ENCODE measurements at places on chromosomes 4 and X.

DNA sequence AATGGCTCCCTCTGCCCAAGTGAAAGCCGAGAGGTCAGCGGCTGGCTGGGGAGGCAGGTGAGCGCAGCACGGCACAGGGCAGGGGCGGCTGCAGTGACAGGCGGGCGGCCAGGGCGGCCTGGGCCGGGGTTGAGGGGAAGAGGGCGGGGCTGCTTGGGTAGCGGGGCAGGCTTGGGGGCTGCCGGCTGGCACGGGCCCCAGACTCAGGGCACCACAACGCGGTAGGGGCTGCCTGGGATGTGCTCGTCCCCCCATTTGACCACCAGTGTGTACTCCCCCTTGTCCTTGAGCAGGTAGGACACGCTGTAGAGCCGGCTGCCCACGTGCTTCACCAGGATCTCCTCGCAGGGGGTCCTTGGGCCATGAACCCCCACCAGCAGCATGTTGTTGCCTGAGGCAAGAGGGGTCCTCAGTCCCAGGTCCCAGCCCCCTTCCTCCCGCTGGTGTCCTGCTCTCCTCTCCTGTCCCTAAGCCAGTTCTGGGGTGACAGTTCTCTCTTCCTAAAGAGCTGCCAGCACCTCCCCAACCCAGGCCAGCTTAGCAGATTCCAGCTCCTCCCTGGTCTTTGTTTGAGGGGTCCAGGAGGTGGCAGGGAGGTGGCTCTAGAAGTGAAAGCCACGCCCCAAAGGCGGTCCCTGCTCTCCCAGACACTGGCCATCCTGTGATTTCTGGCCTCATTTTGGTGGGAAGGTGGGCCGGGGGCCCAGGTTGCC lies 25.6 kb downstream of the FLNA start:
- no peak for DNase-seq

DNA sequence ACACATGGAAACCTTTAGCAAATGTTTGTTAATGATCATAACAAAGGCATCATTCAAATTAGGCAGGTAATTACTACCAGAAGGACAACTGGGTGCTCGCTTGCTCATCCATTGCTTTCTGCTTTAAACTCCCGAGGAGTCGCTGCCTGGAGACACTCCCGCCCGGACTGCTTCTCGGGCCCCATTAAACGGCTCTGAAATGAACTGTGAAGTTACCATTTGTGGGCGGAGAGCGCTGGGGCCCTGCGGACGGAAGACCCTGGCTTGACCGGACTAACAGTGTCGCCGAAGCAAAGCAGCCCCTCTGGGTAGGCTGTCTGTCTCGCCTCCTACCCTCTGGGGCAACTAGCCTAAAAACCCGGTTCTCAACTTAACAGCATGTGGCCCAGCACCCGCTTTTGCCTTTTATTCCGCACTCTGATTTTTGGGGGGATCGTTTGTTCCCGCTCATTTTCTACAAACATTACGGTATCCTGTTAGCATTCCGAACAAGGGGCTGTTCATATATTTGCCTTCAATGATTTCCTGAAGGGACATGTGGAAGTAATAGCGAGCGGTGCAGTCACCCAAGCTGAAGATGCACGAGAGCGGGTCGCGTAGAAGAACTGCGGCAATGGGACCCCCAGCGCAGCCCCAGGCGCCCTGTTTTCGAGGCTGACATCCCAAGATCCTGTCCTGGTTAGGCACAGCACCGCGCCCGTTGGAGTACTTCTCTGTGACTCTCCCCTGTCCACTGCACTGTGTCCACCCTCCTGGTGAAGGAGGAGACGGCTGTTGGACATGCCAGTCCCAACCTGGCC lies 1.6 kb upstream of the PDGFRA start:
- DNase-seq: no peak

DNA sequence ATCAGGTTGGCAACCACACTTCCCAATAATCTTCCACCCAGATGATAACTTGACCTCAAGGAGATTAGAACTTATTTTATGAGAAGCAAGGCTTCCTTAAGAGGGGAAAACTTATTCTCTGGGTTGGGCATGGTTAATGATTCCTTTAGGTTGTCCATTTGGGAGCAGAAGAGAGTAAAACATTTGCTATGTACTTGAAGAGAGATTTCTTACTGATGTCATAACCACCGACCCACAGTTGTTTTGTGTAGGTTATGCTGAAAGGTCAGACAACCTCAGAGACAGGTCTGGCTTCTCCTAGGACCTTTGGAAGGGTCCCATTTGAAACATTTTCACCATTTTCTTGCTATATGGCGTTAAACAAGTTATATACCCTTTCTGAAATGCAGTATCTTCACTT lies 56.1 kb downstream of the FAM114A1 start:
- DNase-seq: no peak

DNA sequence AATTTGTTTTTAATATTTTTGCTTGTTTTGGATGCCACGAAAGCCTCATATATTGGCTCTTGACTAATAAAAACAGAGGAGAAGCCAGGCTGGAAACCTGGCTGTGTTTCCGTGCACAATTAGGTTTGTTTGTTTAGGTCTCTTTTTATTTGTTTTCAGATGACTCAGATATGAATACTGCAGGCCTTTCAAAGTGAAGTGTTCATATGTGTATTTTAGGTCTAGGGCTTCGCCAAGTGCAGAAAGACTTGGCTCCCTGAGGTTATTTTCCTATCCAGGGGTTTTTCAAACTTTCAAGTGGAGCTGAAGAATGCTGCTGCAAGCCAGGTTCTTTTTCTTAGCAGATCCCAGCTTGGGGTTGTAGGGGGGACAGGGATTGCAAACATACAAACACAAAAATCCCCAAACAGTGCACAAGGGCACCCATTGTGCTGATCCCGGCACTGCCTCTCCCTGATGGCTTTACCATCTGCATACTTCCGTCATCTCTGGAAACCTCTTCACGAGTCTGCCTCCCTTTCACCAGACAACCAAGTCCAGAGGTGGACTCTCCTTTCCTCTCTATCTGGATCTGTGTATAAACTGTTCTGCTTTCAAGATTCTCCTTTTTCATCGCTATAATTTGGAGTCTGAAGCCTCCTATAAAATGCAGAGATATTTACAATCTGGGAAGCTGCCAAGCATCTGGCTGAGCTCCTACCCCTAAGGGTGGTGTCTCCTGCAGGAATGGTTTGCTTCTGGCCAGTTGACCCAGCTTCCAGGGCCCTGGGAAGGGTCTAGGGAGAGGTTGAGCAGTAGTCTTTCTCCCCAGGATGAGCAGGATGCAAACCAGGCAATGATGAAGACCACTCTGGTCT lies 108.6 kb downstream of the SMIM20 start:
- DNase-seq: no peak

- no peak for DNase-seq
Measured at GRCh38 chr4:79087071-79087470, 147.8 kb upstream of the PAQR3 start.

DNA sequence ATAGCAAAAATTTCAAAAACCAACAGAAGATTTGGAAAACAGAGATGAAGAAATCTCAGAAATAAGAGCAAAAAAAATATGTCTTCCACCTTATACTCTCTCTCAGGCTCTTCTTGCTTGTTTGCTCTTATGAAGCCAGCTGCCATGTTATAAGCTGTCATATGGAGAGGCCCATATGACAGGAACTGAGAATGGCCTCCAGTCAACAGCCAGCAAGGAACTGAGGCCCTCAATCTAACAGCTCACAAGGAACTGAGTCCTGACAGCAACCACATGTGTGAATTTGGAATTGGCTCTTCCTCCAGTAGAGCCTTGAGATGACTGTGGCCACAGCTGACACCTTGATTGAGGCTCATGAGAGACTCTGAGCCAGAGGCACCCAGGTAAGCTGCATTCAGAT lies 51.3 kb upstream of the MAOA start:
- DNase-seq: no peak

DNA sequence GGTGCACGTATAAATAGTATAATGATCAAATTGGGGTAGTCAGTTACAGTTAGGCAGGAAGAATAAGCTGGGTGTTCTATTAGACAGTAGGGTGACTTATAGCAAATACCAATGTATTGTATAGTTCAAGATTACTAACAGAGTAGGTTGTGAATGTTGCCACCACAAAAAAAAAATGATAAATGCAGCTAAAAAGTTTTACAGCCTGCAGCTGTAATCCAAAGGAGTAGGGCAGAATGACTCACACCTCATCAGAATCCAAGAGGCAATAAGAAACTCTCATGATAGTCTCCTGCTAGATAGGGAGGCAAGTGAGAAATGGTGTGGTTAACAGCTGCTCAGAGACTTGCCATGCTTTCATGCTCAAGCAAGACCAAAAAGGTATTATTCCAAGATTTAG lies 19.6 kb upstream of the TCEAL4 start:
- DNase-seq: no peak

All from cerebellar nuclear complex (tissue), 1 donor.